Renal pelvis (tissue), 12 donors: ENCODE measurements at places on chromosomes 11 and 22. TPM values are rescaled to one million over a fixed set of nuclear protein-coding genes. Genes with fewer than 3 reads are reported as not detected.

Gene MICALL1
- 36.9 TPM for polyA plus RNA-seq

- DNase-seq = no peak
Measured at GRCh38 chr11:10978198-10978597, 120.3 kb upstream of the ZBED5 start.

DNA sequence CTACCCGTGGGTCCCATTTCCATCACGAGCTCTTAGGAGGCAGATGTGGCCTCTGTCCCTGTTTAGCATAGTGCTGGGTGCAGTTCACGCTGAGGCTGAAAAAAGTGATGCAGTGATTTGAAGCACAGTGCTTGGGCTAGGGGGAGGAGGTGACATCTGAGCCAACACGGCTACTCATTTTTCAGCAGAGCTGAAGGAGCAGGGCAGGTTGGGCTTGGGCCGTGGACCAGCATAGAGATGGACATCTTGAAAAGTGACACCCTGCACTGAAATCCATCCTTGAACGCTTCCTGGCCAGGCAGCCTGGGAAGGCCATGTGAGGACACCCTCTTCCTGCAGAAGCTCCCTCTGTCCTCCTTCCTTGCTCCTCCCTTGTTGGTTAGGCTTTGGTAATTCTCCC lies 66.4 kb downstream of the ADAMTS15 start:
- DNase-seq = no peak

Gene SEC14L2
- 6.0 TPM for polyA plus RNA-seq

DNA sequence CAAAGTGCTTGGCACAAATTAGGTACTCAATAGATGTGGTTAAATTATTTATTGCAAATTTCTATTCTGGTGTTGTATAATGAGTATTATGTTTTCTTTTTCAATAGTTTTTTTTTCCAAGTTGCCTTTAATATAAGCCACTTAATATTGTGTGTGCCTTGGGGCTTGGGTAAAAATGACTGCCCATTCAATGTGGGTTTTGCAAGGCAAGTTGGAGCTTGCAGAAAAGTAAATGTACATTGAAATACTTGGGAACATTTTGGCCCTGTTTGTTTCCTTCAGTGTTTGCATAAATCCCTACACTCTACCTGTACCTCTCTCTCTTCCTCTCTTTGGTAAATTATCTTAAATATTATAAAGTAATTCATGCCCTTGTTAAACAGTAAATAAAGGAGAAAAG lies 2.1 kb upstream of the CCDC81 start:
- no peak for DNase-seq

DNA sequence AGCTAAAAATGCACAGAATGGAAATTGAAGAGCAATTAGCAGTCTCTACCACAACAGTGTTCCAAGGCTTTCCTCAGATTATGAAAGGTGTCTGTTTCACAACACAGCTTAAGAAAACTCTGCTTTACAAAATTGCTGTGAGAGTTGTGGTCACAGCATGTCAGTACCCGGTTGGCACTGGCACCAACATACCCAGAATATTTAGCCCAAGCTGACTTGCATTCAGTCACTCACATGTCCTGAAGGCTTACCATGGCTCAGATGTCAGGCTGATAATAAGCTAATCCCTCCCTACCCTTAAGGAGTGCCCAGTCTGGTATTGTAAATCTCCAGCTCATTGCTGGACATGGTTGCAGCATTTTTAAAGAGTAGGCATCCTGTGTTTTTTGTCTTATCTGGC lies 14.9 kb downstream of the NCR3LG1 start:
- no peak for DNase-seq

DNA sequence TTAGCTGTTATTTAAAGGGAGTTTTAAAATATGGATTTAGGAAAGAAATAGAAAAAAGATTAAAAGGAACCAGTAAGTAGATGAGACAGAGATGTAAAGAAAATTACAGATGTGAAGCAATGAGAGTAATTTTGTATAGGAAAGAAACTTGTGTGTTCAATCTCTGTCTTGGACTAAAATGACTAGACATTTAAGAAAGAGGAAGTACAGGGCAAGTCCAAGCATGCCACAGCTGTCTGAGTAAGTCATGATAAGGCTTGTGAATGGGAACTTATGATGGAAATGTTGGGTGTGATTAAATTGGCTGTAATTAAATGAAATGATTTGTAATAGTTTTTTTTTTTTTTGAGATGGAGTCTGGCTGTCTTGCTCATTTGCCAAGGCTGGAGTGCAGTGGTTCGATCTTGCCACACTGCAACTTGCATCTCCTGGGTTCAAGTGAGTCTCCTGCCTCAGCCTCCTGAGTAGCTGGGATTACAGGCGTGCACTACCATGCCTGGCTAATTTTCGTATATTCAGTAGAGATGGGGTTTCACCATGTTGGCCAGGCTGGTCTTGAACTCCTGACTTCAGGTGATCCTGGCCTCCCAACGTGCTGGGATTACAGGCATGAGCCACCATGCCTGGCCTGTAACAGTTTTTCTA lies 5.9 kb upstream of the ACY3 start:
- DNase-seq = no peak

Gene OR5A1
- polyA plus RNA-seq = 0.07 TPM

Gene PIWIL4
- 4.1 TPM for polyA plus RNA-seq

GRCh38 chr11:124821995-124822730 lies 22.0 kb upstream of the MSANTD2 start:
- DNase-seq = no peak

DNA sequence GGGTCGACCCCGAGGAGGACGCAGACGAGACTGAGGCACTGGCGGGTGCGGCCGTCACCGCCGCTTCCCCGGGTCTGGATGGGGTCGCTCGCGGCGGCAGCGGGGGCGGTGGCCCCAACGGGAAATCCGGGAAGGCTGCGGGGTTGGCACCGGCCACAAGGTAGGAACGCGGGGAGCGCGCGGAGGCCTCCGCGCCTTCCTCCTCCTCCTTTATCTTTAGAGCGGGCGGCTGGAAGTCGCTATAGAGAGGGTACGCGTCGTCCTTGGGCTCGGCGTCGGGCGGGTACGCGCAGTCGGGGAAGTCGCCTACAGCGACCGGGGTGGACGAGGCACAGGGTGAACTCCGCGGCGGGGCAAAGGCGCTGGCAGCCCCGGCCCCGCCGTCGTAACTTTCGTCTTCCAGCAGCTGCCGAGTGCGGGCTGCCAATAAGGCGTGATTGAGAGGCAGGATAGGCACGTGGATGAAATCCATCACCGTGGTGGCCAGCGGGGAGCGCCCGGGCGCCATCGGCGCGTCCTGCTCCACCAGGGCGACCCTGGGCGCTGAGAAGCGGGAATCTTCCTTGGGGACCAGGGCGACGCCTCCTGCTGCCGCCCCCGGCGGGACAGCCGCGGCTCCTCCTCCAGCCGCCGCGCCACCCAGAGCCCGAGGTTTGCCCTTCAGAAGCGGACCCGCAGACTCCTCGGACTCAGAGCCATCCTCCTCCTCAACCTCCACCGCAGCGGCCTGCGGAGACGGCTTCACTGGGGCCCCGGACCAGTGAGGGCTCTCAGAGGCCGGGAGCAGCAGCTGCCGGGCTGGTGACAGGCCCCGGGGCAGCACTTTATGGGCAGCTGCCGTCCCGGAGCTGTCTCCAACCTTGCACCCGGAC lies 1.7 kb downstream of the PGR start:
- no peak for DNase-seq

- no peak for DNase-seq
Measured at GRCh38 chr11:84795698-84796097, 831.4 kb downstream of the DLG2 start.

DNA sequence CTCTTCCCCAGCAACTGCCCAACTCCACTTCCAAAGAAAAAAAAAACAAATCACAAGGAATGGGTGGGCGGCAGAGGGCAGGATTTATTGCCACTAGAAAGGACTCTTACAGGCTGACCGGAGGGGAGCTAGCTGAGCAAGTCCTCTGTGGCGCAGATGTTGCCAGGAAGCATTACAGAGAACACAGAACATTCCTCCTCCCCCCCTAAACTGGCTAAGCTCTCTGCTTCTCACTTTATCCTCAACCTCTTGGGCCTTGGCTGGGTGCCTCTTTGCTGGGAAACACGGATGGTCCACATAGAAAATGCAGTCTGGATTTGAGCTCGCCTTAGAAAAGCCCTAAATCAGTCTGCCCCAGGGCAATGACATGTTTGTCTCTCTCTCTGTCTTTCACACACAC lies 12.6 kb upstream of the FJX1 start:
- DNase-seq = peak; percentile 52

- DNase-seq = no peak
Measured at GRCh38 chr11:115528225-115528624, 24.0 kb upstream of the CADM1 start.

GRCh38 chr11:128552783-128553661 lies 34.3 kb downstream of the ETS1 start:
- DNase-seq = no peak

DNA sequence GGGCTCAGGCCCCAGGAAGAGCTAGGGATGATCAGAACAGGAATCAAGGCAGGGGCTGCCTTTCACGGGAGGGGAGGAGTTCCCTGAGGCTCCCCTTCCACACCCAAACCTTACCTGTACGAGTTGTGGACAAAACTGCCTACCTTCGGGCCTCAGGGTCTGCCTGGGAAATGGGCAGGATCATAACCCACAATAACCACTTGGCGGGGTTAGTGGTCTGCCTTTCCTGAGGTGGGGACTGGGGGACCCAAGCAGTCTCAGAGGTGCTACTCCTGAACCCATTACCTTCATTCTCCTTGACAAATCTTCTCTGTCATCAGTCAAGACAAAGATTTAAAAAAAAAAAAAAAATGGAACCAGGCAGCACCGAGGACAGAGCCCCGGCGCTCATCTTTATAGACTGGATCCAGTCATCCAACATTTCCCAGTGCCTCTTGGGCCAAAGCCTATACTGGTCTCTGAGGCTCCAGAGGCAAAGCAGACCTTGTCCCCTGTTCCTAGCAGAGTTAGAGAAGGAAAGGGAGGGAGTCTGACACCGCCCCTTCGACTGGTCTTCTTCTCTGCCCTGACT lies 14.2 kb downstream of the P2RY6 start:
- DNase-seq = no peak

Gene DUSP18
- 6.0 TPM for polyA plus RNA-seq

GRCh38 chr22:29727131-29727523 lies 7.3 kb downstream of the CABP7 start:
- DNase-seq = peak; percentile 56

DNA sequence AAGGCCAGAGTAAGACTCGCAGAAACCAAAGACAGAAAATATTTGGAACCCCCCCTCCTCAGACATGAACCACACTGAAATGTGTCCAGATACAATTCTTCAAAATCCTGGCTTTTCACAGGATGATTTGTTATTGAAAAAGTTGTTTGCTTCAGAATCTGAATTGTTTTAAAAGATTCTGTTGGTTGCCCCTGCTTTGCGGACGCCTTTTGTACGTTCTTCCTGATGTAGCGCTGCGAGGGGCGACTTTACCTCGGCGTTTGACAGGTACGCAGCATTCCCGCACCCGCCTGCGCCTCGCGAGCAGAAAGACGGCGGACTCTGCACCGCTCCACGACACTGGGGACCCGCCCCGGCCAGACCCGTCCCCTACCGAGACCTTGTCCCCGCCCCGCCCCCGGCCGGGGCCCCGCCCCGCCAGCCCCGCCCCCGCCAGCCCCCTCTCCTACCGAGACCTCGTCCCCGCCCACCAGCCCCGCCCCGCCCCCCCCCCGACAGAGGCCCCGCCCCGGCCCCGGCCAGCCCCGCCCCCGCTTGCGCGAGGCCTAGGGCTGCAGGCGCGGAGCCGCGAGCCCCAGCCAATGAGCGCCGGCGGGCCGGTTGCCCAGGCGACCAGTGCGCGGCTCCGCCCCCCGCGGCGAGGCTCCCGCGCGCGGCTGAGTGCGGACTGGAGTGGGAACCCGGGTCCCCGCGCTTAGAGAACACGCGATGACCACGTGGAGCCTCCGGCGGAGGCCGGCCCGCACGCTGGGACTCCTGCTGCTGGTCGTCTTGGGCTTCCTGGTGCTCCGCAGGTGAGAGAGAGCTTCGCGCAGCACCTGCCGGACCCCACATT lies at the start of gene GLB1L2:
Gene GLB1L2 (plus strand): TSS at position 635 of the 835 bp plus-strand sequence. CDS start 74 bp downstream, at position 709.
- DNase-seq = peak; percentile 53
